ENCODE measurements at places on chromosomes 5 and 9.

DNA sequence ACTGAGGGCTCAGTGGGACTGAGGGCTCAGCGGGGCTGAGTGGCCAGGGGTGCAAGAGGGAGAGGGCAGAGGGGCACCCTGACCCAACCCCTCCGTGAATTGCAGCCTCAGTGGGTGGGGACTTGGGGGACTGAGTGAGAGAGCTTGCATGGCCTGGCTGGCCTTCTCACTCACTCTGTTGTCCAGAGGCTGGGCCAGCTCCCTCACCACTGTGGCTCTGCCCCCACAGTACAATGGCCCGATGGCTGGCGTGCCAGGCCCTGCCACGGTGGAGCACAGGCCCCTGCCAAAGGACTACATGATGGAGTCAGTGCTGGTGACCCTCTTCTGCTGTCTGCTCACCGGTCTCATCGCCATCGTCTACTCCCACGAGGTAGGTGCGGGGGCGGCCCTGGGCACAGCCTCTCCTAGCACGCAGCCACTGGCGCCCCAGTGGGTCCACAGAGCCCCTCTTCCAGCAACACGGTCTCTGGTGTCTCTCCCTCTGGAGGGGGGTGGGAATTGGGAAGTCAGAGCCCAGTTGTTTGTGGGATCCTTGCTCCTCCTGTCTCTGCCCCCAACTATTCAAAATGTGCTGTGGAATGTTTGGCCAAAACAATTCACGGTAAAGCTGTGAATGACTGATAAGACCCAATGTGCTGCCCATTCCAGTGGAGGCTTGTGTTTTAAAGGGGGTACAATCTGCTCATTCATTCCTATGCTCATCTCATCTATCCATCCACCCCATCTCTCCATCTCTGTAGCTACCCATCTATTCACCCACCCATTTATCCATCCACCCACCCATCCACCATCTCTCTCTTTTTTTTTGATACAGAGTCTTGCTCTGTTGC, 10.7 kb downstream of the PRRT1B start:
- no peak for DNase-seq

DNA sequence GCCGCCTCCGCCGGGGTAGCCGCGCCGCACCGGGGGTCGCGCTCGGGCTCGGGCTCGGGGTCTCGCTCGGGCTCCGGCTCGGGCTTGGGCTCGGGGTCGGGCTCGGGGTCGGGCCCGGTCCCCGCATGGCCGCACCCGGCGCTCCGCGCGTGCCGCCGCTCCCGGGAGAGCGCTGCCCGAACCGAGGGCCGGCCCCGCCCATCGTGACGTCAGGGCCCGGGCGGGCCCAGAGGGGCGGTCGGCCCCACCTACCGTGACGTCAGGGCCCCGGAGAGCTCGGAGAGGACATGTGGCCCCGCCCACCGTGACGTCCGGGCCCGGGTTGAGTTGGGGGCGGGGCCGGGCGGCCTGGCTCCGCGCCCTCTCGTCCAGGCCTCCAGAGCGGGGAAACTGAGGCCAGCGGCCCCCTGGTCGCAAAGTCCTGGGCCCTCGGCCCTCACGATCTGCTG, at the start of gene NSMF:
NSMF (minus strand) TSS at position 183 of the 449 bp plus-strand sequence. CDS start 232 bp downstream, outside the sequence.
- DNase-seq: peak; percentile 58

GRCh38 chr5:133478199-133478985, 133.9 kb downstream of the FSTL4 start:
- DNase-seq: no peak

- DNase-seq: no peak
These were observed 5.1 kb downstream of the PIP5K1B start for GRCh38 chr9:68710111-68710471.

DNA sequence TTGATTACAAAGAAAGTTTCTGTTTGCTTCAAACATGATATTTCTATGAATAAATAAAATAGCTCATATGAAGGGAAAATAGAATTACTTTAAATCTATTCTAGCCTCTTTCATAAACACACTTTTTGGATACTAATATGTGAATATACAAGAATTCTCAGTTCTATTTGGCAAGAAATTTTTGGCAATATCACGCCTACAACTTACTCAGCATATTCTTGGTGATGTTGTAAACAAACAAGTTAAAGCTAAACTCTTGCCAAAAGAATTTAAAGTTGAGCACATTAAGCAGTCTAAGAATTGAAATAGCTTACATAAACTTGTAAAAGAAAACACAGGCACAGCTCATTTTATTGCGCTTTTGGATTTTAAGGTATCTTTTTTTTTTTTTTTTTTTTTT, 209.8 kb downstream of the CDH12 start:
- no peak for DNase-seq

GRCh38 chr5:158882660-158883059, 217.1 kb downstream of the EBF1 start:
- DNase-seq: no peak

DNA sequence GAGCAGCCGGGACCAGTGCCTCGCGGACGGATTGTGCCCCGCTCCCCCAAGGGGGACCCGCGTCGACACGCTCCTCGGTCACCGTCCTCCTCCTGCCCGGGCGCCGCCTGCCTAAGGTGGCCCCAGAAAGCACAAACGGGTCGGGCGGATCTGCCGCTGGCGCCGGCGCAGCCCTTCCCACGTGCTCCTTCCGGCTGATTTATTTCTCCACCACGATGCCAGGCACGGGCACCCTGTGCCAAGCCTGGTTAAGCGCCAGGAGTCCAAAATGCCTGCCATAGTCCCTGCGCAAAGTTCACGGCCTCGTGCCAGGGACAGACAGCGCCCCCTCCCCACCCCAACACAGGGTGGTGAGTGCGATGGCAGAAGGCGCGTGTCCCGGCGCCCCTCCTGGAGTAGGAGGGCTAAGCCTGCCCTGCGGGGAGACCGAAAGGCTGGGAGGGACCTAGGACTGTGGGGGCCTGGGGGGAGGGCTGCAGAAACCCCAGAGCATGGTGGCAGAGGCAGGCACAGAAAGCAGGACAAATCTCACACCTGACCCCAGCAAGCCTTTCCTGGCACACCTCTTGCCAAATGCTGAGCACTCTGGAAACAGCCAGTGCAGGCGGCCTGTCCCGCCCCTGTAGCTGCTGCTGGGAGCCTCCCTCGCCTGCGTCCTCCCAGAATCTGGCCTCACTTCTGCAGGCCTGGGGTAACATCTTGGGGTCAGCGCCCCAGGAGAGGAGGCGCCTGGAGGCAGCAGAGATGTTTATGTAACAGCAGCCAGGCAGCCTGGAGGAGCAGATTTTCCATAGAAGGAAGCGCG, 1.1 kb upstream of the NOTCH1 start:
- DNase-seq: peak; percentile 42

GRCh38 chr5:127801751-127802476, 98.7 kb downstream of the CCDC192 start:
- no peak for DNase-seq

DNA sequence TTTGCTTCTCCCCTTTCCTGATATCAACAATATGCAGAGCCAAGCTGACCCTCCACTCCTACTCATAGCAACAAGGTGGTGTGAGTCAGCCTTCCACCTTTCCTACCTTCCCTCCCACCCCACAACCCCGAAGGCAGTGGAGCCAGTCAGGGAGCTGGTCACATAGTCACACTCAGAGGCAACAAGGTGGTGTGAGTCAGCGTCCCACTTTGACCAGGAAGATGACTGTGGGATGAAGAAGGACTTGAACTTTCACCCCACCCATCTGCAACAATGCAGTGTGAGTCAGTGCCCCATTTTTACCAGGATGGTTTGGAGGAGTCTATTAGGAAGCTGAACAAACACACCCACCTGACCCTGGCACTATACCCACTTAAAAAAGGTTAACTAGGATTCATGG, 30.1 kb upstream of the ZNF782 start:
- DNase-seq: no peak

DNA sequence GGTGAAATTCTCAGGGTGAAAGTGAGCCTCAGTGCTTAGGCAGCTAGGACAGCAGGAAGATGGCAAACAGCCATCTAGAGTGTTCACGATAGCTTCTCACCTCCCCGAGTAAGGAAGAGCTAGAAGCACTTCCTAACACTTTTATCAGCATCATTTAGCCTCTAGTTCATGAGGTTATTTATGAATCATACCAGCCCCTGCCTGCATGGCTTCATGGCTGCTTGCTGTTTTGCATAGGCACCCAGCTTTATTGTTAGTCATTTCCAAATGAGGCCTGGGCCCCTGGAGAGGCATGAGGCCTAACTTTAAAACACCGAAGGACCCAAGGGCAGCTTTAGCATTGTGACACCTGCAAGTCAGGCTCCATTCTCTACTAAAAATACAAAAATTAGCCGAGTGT, 134.9 kb upstream of the PANK3 start:
- DNase-seq: no peak

GRCh38 chr5:159640446-159640845, 275.8 kb upstream of the ADRA1B start:
- DNase-seq: no peak

DNA sequence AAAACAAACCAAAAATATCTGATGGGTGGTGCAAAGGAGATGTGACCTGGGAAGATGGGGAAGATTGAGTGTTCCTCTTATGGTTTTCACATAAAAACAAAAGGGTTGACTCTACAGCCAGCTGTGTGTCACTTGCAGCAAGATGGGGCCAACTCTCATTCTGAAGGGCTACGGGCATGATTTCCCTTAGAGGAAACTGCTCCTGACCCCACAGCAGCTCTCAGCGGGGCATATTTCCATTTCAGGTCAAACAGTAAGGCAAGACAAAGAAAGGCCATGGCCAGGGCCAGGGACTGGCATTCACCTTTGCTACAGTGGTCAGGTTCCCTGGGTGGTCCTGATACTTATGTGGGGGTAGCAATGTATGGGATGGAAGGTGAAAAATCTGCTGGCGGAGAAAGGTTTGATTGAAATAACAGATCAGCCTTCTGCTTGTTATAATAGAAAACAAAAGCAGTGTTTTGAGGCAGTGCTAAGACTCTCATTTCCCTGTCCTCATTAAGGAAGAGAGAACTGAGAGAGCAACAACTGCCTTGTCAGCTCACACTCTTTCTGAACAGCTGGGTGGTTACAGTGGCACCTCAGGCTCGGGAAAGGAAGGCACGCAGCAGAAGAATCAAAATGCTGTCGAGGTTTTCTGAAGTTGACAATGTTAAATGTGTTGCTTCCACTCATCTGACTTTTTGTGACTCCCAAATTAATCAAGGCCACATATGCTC, 120.7 kb upstream of the PCA3 start:
- DNase-seq: no peak

GRCh38 chr5:150662731-150663516, 1.9 kb downstream of the MYOZ3 start:
- no peak for DNase-seq

DNA sequence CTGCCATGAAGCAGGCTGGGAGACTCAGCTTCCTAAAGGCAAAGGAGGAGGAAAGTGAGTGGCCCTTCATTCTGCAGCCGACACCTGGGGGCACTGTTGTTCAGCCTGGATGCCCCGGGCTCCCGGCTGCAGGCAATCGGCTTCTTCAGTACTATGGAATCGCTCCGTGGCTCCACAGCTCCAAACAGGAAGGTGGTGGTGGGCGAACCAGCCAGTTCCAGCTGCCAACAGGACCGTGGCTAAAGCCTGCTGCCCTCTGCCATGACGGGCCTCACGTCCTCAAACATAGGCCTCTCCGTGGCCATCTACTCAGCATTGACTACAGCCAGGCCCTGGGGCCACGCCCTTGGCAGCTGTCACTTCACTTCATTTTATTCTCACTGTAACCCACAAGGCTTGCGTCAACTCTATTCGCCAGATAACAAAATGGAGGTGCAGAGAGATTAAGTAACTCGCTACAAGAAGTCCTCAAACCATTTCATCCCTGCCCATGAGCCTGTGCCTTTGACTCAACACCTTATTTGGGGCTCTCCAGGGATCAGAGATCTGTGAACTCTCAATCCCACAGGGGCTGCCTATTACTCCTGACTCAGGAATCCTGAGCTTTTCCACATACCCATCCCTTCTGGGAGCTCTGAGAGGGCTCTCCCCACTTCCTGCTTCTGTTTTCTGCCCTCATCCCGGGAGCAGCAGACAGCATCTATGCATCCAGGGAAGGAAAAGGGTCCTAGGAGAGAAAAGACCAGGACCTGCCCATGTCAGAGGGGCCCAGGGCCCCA, 38.0 kb downstream of the PAX5 start:
- DNase-seq: no peak

DNA sequence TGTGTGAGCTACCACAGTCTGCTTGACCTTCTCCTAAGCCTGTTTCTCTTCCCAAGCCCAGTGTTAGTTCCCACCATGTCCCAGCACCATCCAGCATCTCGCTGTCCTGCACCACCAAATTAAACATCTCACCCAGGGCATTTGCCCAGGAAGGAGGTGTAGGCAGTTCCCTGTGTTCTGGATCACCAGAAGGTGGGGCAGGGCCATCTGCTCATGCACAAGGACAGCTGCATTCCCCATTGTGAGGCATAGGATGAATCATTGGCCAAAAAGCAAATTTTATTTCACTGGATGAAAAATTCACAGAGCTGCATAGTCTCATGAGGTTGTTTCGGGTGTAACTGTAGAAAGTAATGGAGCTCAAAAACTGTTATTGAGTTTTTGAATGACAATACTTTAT, 89.5 kb upstream of the GRIA1 start:
- DNase-seq: no peak

DNA sequence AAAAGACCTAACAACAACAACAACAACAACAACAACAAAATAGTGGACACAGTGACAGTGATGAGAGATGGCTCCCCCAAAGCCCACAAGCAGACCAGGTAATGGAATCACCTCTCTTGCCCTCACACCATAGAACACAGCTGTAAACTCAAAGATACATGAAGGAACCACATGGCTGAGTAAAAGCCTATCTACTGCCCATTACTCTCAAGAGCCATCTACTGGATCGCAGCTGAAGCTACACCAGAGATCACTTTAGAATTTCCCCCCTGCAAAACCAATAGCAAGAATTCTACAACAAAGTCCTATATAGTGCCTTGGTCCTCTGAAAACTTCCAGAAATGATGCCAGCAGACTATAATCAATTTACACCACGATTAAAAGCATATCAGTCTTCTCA, 1537.6 kb upstream of the CDH9 start:
- peak; percentile 20 for DNase-seq

DNA sequence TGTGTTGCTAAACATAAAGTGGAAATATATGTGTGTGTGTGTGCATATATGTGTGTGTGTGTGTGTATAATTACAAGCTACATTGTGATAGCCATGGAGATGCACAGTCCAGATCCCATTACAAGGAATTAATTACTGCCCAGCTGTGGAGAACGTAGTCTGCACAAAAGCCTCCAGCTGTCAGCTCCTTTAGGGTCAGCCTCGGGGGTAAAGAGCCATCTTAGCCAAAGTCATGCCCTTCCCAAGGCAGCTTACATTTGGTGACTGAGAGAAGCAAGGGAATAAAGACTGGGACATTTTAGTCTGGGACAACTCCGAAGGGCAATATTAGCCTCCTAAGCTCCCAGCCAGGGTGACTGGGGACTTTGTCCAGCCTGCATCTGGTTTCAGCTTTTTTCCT, 21.9 kb upstream of the FOCAD start:
- no peak for DNase-seq

- no peak for DNase-seq
These were observed 67.4 kb downstream of the FBN2 start for GRCh38 chr5:128470663-128471062.

DNA sequence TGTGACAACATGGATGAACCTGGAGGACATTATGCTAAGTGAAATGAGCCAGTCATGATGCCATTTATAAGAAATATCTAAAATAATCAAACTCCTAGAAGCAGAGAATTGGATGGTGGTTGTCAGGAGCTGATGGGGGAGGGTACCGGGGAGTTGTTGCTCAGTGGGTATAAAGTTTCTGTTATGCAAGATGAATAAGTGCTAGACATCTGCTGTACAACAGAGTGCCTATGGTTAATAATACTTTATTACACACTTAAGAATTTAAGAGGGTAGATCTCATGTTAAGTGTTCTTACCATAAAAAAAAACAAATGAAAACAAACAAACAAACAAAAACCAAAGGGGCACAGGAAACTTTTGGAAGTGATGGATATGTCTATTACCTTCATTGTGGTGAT, 13.0 kb upstream of the CCDC69 start:
- no peak for DNase-seq

GRCh38 chr5:107472620-107473064, 198.1 kb downstream of the EFNA5 start:
- DNase-seq: no peak

All from Jurkat, Clone E6-1 (cell line).